Stimulated activated CD4-positive, alpha-beta T cell treated with anti-CD3 and anti-CD28 coated beads, Interleukin-1b, Interleukin-23, amount 100 ng/mL, for 1 hour (primary cell): ENCODE measurements at places on chromosomes 2 and 18.

GRCh38 chr18:56319953-56320352, 318.4 kb downstream of the TXNL1 start:
- DNase-seq = no peak

GRCh38 chr2:129092956-129093355, 774.3 kb upstream of the HS6ST1 start:
- DNase-seq = no peak

GRCh38 chr2:172285010-172285621, 142.3 kb upstream of the ITGA6 start:
- no peak for DNase-seq

GRCh38 chr2:71804281-71804751, 343.3 kb downstream of the CYP26B1 start:
- no peak for DNase-seq

DNA sequence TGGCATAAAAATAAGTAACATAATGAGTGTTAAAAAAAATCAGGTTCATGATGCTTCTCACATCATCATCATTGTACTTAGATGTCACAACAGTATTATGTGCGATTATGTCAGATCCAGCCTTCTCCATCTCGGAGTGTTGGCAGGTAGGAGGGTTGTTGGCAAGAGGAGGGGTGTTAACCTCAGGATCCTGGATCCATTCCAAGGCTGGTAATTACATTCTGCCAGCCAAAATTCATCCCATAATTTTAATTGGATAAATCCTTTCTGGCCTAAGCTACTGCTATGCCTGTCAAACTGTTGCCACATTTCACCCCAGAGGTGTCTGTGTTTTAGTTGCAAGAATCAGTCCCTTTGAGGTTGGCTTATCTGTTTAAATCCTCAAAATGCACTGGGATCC, 891 bp upstream of the FTCDNL1 start:
- DNase-seq = no peak

DNA sequence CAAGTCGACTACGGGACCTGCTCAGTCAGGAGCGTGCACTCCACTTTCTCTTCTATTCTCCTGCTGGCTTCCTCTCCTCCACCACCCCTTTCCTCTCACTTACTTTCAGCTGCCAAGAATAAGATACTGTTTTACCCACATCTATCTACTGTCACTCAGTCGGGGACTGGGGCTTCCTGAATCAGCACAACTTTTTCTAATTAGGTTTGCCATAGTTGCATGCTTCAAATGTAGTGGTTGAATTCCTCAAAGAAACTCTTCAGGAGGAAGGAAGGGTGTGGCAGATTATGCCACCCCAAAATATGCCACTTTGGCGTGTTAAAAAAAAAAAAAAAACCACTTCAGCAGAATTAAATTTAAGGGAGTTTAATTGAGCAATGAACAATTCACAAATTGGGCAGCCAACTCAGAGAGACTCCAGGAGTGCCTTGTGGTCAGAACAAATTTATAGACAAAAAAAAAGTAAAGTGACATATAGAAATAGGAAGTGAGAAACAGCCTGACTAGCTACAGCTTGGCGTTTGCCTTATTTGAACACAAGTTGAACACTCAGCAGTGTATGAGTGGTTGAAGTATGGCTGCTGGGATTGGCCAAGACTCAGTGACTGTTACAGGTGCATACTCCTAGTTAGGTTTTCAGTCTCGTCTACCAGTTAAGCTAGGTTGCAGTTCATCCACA, 32.5 kb upstream of the RMDN2 start:
- no peak for DNase-seq
